Renal cortical epithelial cell (primary cell): ENCODE measurements at places on chromosomes 5 and 9.

DNA sequence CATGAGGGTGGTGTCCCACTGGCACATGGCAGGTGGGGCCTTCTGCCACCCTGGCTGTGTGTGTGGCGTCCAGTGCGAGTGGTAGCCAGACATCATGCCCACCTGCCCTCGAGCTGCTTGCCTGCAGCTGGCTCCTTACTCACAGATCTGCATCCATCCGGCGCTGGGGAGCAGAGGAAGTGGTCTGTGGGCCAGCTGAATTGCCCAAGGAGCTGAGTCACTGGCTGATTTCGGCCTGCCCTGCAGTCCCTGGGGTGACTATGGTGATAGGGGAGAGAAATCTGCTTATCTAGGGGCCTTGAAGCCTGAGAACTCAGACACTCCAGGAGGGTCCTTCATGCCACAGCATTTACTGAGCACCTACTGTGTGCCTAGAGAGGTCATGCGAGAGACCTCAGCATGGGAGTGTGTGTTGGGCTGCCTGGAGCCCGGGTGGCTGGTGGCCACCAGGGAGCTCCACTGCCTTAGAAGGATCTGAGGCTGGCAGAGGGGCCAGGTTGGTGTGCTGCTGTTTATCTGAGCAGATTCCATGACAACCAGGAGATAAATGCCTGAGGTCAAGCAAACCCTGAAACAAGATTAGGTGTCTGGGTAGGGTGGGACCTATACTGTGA, 57.1 kb downstream of the SLC22A5 start:
- peak; percentile 93 for DNase-seq

- DNase-seq: peak; percentile 71
Observed at GRCh38 chr9:91978740-91979414, 28.8 kb upstream of the ROR2 start.

GRCh38 chr9:8677741-8678140, 878.2 kb upstream of the DMAC1 start:
- DNase-seq: peak; percentile 64

GRCh38 chr9:18393340-18394130, 80.4 kb upstream of the ADAMTSL1 start:
- DNase-seq: peak; percentile 100

DNA sequence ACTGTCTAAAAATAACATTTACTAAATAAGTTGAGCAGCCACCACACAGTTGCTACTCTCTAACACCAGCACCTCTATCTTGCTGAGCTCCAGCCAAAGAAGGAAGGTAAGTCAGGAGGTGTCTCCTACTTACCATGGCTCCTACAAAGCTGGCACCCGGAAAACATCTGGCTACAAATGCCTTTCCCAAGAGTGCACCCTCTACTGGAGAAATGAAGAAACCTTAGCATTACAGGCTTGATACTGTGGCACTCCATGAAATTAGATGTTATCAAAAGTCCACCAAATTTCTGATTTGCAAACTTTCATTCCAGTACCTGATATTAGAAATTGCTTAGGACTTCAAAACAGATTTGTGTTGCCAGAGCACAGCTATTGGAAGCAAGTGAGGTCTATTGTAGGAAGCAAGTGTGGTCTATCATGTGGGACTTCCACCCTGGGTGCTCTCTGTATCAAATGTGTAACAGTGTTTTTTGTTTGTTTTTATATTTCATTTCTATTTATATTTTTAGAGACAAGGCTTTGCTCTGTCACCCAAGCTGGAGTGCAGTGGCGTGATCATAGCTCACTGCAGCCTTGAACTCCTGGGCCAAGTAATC, 25.7 kb upstream of the RFK start:
- peak; percentile 21 for DNase-seq

DNA sequence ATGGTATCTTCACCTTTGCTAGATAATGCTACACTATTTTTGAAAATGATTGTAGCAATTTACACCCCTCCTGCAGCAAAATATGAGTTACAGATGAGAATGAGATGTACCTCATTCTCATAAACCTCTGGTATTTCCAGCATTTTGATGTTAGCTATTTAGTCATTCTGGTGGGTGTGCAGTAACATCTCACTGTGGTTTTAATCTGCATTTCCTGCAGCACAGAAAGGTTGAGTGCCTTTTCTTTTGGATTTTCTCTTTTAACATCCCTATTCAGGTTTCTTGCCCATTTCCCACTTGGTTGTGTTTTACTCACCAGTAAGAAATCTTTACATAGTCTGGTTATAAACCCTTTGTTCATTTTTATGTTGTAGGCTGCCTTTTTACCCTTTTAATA, 206.2 kb downstream of the NR3C1 start:
- DNase-seq: no peak
